Smooth muscle cell of bladder (primary cell): ENCODE measurements at places on chromosomes 3 and 15. TPM values are rescaled to one million over a fixed set of nuclear protein-coding genes. Genes with fewer than 3 reads are reported as not detected.

RLBP1 gene
- total RNA-seq: not detected in 2 replicates

BFSP2 gene
- not detected in 2 replicates for total RNA-seq

CSPG5 gene
- 0.18 and 0.28 TPM in 2 replicates for total RNA-seq

GLDN gene
- total RNA-seq: 26.8 and 75.1 TPM in 2 replicates

XIRP1 gene
- 0.09 TPM in 1 of 2 replicates, not detected in the other for total RNA-seq

EOMES gene
- under 0.01 TPM in 1 of 2 replicates, not detected in the other for total RNA-seq

CFAP20DC gene
- total RNA-seq: 1.3 and 1.6 TPM in 2 replicates

GNAI2 gene
- 188 and 209 TPM in 2 replicates for total RNA-seq

SI gene
- not detected in 2 replicates for total RNA-seq

WDR49 gene
- total RNA-seq: under 0.01 and 0.09 TPM in 2 replicates

AQR gene
- total RNA-seq: 19.5 and 20.9 TPM in 2 replicates

XCR1 gene
- under 0.01 TPM in 2 replicates for total RNA-seq

FNDC3B gene
- 131 and 153 TPM in 2 replicates for total RNA-seq

ETFA gene
- 132 and 140 TPM in 2 replicates for total RNA-seq

TNNC1 gene
- 1.00 and 1.8 TPM in 2 replicates for total RNA-seq

SIDT1 gene
- under 0.01 TPM in 1 of 2 replicates, not detected in the other for total RNA-seq

CDHR4 gene
- under 0.01 and 0.14 TPM in 2 replicates for total RNA-seq

XRN1 gene
- 35.1 and 47.5 TPM in 2 replicates for total RNA-seq

PPM1L gene
- 0.83 and 1.00 TPM in 2 replicates for total RNA-seq

PSTPIP1 gene
- total RNA-seq: 0.28 TPM in 1 of 2 replicates, not detected in the other

PCOLCE2 gene
- total RNA-seq: 60.7 and 197 TPM in 2 replicates

SYNPR gene
- not detected in 2 replicates for total RNA-seq

FOXB1 gene
- not detected in 2 replicates for total RNA-seq

ITIH3 gene
- 0.09 and 0.28 TPM in 2 replicates for total RNA-seq

CYP1A1 gene
- 0.09 and 0.71 TPM in 2 replicates for total RNA-seq

FEZF2 gene
- not detected in 2 replicates for total RNA-seq

LRRIQ4 gene
- not detected in 2 replicates for total RNA-seq

EIF2B5 gene
- total RNA-seq: 27.3 and 29.0 TPM in 2 replicates

ELL3 gene
- total RNA-seq: 3.9 and 6.8 TPM in 2 replicates

REC114 gene
- not detected in 2 replicates for total RNA-seq

ERICH6 gene
- total RNA-seq: under 0.01 TPM in 1 of 2 replicates, not detected in the other

FBXW12 gene
- not detected in 2 replicates for total RNA-seq

EIF5A2 gene
- total RNA-seq: 13.4 and 15.7 TPM in 2 replicates

ZBED2 gene
- 0.28 TPM in 1 of 2 replicates, not detected in the other for total RNA-seq

NTRK3 gene
- total RNA-seq: 0.28 TPM in 2 replicates

ACKR2 gene
- total RNA-seq: 0.09 and 0.28 TPM in 2 replicates

CACNA2D3 gene
- 0.14 and 0.18 TPM in 2 replicates for total RNA-seq

KNG1 gene
- total RNA-seq: not detected in 2 replicates

POPDC2 gene
- under 0.01 and 0.37 TPM in 2 replicates for total RNA-seq

NAALADL2 gene
- total RNA-seq: 12.9 and 13.7 TPM in 2 replicates

GOLGA6D gene
- total RNA-seq: not detected in 2 replicates

NRG4 gene
- not detected in 2 replicates for total RNA-seq

VIPR1 gene
- not detected in 2 replicates for total RNA-seq

OSBPL10 gene
- total RNA-seq: 9.1 and 13.5 TPM in 2 replicates

AMIGO3 gene
- total RNA-seq: not detected in 2 replicates

FGD5 gene
- total RNA-seq: 0.14 and 0.37 TPM in 2 replicates

ITIH1 gene
- total RNA-seq: 0.14 and 0.18 TPM in 2 replicates

GP5 gene
- total RNA-seq: 0.09 and 0.14 TPM in 2 replicates

GRK7 gene
- 0.09 TPM in 1 of 2 replicates, not detected in the other for total RNA-seq

DNAJA4 gene
- 1.00 and 3.5 TPM in 2 replicates for total RNA-seq

ADAM10 gene
- 145 and 175 TPM in 2 replicates for total RNA-seq

GXYLT2 gene
- total RNA-seq: 34.8 and 36.1 TPM in 2 replicates

DAZL gene
- total RNA-seq: not detected in 2 replicates

KLHL40 gene
- not detected in 2 replicates for total RNA-seq
